ENCODE measurements at places on chromosomes 16 and 17. TPM values are rescaled to one million over a fixed set of nuclear protein-coding genes. Genes with fewer than 3 reads are reported as not detected.

DNA sequence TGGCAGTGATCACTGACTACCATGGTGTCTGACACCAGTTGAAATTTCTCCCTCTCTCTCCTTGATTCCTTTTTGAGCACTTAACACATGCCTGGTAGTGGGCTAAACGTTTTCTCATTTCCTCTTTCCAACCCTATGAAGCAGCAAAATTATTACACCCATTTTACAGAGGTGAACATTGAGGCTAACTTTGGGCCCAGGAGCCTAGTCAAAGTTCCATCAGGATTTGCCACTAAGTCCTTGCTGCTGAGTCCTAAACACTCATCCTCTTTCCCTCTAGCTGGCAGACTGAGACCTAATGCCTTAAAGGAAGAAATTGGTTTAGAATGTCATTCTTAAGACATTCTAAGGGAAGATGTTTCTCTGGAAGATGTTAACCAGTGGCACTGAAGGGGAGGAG lies 74.7 kb upstream of the IRX3 start:
- H3K27ac ChIP-seq: no peak overlapping the region
- no peaks in the 10 kb centered on the region for H3K27me3 ChIP-seq
- no peak overlapping the region for H3K4me3 ChIP-seq
- H3K4me1 ChIP-seq: no peaks in the 10 kb centered on the region
- DNase-seq: no peak

DNA sequence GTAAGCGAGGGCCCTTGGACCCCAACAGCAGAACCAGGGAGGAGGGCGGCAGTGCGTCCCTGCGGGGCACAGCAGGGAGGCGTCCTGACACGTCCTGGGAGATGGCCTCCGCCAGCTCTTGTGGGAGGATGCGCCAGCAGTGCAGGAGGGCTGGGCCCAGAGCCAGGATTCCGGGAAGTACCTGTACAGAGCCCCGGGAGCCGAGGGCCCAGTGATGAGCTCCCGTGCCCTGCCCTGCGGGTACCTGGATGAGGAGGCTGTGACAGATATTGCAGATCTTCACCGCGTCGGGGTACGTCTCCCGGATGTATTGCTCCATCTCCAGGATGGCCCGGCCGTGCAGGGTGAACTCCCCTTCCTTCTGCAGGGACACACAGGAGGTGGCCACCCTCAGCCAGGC lies 23.1 kb downstream of the KDM8 start:
- no peak for DNase-seq
- H3K36me3 ChIP-seq: peaks cover 15% of the 10 kb centered on the region
- H3K27ac ChIP-seq: no peak overlapping the region
- H3K27me3 ChIP-seq: no peaks in the 10 kb centered on the region
- H3K4me3 ChIP-seq: no peak overlapping the region
- peaks cover 62% of the 10 kb centered on the region for H3K4me1 ChIP-seq

DNA sequence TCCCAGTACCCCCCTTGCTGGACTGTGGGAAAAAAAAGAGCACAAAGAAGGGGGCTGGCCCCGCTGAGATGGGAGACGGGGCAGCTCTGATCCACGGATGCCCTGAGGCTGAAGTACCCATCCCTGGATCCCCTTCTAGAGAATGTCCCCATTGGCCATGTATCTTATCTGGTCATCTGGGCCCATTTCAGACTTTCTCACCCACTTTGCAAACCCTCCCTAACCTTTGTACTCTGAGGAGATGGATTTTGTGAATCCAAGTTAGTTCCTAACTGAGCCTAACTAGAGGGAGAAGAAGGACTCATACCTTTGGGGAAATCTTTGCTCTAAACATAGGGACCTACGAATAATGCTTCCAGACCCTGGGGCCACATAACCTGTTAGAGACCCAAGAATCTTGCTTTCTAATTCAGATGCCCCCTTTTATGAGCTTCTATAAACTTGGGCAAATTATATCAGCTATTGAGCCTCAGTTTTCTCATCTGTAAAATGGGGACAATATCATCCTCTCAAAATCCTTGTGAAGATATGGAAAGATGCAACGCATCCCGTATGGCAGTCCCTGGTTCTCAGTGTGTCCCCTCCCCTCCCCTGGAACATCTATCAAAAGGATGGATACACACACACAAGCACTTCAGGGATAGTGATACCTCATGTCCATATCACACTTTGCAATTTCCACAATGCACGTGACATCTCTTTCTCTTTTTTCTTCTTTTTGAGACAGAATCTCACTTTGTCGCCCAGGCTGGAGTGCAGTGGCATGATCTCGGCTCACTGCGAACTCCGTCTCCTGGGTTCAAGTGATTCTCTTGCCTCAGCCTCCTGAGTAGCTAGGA lies 16.8 kb upstream of the FZD2 start:
- H3K27ac ChIP-seq: no peak overlapping the region
- H3K4me1 ChIP-seq: no peaks in the 10 kb centered on the region
- no peak overlapping the region for H3K4me3 ChIP-seq
- no peaks in the 10 kb centered on the region for H3K36me3 ChIP-seq
- no peak for DNase-seq

DNA sequence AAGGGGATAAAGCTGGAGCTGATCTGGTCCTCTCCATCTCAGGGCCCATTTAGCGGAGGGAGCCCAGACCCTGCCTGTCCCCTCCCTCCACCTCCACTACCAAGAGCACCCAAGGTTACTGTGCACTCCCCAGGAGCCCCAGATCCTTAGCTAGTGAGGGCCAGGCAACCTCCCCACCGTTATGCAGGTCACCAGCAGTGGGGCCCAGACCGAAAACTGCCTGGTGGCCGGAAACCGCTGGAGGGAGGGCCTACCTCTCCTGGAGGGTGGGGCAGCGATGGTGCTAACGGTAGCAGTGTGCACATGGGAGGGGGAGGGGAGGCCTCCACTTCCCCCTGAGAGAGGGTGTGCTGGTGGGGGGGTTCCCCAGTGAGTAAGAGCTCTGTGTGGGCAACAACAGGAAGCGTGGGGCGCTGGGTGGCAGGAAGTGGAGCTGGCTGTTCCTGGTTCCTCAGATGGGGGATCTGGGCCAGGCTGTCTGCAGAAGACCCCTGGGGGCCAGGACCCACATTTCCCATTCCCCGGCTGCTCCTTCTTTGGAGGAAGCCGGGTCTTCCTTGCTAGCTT lies 4.4 kb downstream of the FMNL1 start:
- H3K4me3 ChIP-seq: peak overlapping the region; percentile 92
- H3K27ac ChIP-seq: peak overlapping the region; percentile 94
- peaks cover 84% of the 10 kb centered on the region for H3K4me1 ChIP-seq
- DNase-seq: peak; percentile 98
- H3K27me3 ChIP-seq: no peaks in the 10 kb centered on the region

DNA sequence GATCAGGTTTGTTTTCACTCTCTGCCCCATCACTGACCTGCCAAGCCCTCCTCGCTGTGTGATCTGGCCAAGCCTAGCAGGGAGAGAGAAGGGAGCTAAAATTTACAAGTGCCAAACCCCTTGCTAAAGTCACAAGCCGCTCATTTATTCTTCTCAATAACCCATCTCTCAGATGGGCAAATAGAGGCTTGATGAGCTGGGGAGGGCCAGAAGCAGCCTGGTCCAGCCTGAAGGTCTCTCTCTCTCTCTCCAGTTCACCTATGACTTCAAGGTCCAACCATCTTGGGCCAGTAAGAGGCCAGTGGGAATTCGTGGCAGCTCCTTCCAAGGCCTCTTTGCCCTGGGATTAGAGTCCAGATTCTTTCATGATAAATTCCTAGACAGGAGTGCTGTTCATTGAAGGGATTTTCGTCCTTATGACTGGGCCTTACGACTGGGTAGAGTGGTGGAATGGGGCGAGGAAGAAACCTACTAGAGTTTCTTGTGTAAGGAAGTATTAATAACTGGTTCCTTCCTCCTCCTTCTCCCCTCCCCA lies 3.4 kb downstream of the CA7 start:
- H3K27ac ChIP-seq: no peak overlapping the region
- H3K4me1 ChIP-seq: peaks cover 10% of the 10 kb centered on the region
- H3K4me3 ChIP-seq: no peak overlapping the region
- no peak for DNase-seq

DNA sequence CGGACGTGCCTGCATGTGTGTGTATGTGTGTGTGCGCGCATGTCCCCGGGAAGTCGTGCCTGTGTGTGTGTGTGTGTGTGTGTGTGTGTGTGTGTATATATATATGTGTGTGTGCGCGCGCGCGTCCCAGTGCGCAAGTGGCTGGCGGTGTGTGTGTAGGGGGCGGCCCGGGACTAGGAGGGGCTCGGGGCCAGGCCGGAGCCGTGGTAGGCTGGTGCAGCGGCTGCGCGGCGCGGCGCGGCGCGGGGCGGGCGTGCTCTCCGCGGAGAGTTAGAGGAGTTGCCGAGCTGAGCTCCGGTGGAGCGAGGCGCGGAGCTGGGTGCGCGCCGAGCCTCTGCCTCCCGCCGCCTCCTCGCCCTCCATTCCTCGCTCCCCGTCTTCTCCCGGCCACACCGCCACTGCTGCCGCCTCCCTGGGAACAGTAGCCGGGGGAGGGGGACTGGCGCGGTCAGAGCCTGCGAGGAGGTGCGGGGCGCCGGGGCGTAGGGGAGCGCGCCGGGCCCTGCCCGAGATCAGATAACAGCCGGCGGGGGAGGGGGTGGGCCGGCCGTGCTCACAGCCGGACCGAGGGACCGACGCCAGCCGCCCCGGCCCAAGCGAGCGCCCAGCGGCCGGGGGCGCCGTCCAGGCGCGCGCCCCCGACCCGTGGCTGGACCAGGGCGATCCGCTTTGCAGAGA lies at the start of gene KCNJ12:
Gene KCNJ12 (plus strand): TSS at position 277 of the 678 bp plus-strand sequence. CDS start 38,986 bp downstream, outside the sequence.
- DNase-seq: no peak
- no peak within 1 kb of the TSS for H3K27ac ChIP-seq
- H3K36me3 ChIP-seq: no peaks in the 10 kb centered on the region
- peaks cover 35% of the 10 kb centered on the region for H3K4me1 ChIP-seq
- H3K27me3 ChIP-seq: peaks cover 35% of the 10 kb centered on the region

DNA sequence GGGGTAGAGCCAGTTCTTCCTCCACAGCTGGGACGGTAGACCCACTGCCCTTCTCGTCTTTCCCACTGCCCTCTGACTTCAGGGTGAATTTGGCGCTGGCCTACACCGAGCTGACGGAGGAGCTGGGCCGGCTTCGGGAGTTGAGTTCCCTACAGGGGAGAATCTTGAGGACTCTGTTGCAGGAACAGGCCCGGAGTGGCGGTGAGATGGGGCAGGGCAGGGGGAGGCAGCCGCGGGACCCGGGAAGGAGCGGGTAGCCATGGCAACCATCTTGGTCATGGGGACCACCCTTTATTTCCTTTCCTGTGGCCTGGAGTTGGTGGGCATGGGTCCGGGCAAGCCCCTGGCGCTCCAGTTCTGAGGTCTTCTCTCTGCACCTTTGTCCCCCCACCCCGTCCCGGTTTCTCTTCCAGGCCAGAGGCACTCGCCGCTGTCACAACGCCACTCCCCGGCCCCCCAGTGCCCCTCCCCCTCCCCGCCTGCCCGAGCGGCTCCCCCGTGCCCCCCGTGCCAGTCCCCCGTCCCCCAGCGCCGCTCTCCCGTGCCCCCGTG lies 14.4 kb downstream of the TBKBP1 start:
- no peak overlapping the region for H3K4me3 ChIP-seq
- DNase-seq: no peak

GRCh38 chr16:69107316-69107962 lies 2.0 kb downstream of the HAS3 start:
- peaks cover 2% of the 10 kb centered on the region for H3K36me3 ChIP-seq
- H3K4me1 ChIP-seq: peaks cover 24% of the 10 kb centered on the region
- DNase-seq: no peak

GRCh38 chr17:36943250-36944191 lies 5.2 kb upstream of the AATF start:
- no peaks in the 10 kb centered on the region for H3K36me3 ChIP-seq
- peaks cover 89% of the 10 kb centered on the region for H3K27me3 ChIP-seq
- H3K4me3 ChIP-seq: no peak overlapping the region
- DNase-seq: no peak
- no peak overlapping the region for H3K27ac ChIP-seq

DNA sequence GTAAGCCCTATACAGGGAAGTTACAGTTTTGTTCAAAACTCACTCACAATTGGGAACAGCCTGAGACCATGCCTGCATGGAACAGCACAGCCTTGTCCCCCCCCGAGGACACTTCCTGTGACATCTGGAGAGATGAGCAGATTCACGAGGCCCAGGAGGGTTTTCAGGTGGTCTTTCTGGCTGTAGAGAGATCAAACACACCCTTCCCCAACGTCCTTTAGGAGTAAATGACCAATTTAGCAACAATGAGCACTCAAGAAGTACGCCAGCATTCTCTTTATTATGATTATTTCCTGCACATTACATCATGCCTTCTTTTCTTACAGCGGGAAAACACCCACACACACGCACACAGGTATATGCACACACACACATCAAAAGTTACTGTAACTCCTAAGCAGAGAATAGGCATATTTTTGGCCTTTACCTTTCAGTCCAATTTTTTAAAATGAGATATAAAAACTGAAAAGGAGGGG lies 39.0 kb downstream of the ADCY9 start:
- no peak overlapping the region for H3K27ac ChIP-seq
- peak; percentile 47 for DNase-seq
- H3K4me1 ChIP-seq: peaks cover 17% of the 10 kb centered on the region
- no peaks in the 10 kb centered on the region for H3K36me3 ChIP-seq
- H3K4me3 ChIP-seq: no peak overlapping the region
- H3K27me3 ChIP-seq: no peaks in the 10 kb centered on the region

DNA sequence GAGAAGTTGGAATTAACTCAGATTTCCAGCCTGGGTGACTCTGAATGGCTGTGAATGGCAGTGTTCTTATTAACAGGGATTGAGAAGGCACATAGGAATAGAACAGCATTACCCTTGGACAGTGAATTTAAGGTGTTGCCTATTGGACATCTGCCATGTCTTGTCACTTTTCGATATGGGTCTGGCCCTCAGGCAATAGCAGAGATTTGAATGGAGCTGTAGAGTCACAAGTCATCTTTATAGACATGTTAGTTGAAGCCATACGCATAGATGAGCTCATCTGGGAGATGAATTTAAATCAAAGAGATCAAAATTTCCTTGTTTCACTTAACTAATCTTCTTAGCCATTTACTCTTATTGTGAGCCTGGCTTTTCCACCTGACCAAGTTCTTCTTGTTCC lies 14.9 kb upstream of the DHRS11 start:
- H3K36me3 ChIP-seq: peaks cover 42% of the 10 kb centered on the region
- no peaks in the 10 kb centered on the region for H3K27me3 ChIP-seq
- H3K27ac ChIP-seq: no peak overlapping the region
- no peak for DNase-seq
- no peaks in the 10 kb centered on the region for H3K4me1 ChIP-seq

GRCh38 chr16:31064882-31065461 lies 9.1 kb downstream of the ZNF668 start:
- peak overlapping the region; percentile 17 for H3K27ac ChIP-seq
- H3K4me1 ChIP-seq: peaks cover 61% of the 10 kb centered on the region
- H3K27me3 ChIP-seq: no peaks in the 10 kb centered on the region
- DNase-seq: peak; percentile 27
- H3K4me3 ChIP-seq: no peak overlapping the region

DNA sequence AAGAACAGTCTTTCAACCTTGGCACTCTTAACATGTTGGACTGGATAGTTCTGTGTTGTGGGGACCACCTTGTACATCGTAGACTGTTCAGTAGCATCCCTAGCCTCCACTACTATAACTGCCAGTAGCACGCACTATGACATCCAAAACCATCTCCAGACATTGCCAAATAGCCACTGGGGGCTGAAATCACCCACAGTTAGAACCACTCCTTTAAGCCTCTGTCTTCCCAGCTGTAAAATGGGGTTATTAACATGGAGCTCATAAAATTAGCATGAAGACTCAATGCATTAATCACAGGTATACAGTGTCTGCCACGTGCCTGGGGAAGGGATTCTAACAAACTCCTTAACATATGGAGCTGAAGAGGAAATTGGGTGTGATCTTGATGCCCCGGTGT lies 49.7 kb downstream of the LYRM1 start:
- H3K4me3 ChIP-seq: no peak overlapping the region
- H3K27ac ChIP-seq: no peak overlapping the region
- DNase-seq: no peak
- no peaks in the 10 kb centered on the region for H3K36me3 ChIP-seq

The TUFM gene
- total RNA-seq: 118 TPM

The GCGR gene
- not detected for total RNA-seq

The FOXN1 gene
- not detected for total RNA-seq

The HNF1B gene
- not detected for total RNA-seq

The C16orf46 gene
- not detected for total RNA-seq

The NT5M gene
- 3.5 TPM for total RNA-seq

The CPHXL2 gene
- not detected for total RNA-seq
